Activated CD4-positive, CD25-positive, alpha-beta regulatory T cell (primary cell): ENCODE measurements at places on chromosomes 13 and 19.

DNA sequence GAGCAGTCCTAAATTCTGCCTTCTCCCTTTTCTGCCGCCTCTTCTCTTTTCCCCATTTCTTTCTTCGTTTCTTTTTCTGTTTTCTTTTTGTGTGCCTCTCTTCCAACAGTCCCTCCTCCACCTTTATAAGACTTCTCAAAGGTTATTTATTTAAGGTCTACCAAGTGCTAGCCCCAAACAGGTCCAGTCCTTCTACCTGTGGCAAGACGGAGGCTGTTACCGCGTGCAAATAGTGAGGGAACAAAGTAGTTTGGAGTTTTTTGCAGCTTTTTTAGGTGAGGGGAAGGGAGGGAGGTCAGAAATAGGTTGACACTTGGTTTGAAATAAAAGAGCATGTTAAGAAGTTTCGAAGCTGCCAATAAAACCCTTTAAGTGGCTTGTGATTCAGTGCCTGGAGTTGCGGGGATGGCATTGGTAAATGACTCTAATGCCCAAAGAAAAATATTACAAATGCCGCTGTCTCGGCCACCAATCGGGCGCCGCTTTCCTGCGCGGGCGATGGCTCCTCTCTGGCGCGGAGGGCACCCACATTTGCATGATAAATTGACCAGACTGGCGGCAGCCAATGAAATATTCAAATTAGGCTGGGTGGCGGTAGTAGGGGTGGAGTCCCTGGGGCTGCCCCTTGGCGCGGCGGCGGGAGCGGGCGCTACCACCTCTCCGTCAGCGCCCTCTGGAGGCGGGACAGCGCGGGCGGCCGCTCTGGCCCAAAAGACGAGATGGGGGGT, 7.5 kb upstream of the TSHZ3 start:
- DNase-seq = peak; percentile 27

- DNase-seq = no peak
Observed at GRCh38 chr13:25153736-25154135, 18.4 kb downstream of the AMER2 start.

GRCh38 chr19:43430142-43430710, 15.5 kb downstream of the TEX101 start:
- no peak for DNase-seq

DNA sequence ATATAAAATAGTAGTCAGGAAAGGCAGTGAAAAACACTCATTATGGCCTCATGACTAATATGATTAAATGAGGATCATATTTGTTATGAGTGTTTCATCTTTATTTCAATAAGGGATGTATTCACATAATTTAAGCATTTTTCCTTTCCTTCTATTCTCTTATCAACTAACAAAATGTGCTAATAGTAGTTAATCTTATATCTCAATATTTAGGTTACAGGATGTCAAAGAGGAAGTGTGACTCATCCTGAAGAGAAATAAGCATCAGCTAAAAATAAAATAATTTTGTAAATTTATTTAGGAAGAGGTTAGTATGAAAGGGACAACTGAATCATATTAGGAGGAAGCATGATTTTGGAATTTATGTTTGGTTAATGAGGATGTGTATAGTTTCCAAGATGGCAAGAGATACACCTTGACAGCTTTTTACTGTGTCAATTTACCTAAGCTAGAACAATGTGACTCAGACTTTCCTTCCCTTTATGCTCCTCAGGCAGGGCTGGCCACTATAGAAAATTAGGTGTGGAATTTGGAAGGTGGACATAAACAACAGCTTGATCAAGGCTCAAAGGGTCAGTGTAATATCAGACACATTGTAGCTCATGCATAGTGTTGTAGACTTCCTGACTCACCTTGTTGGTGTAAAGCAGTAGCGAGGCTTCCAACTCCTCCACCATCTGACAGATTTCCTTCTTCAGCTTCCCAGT, 172.7 kb downstream of the SLITRK1 start:
- DNase-seq = no peak

GRCh38 chr13:62431852-62432251, 1016.2 kb upstream of the PCDH20 start:
- DNase-seq = no peak

GRCh38 chr19:29120466-29120865, 92.5 kb downstream of the UQCRFS1 start:
- no peak for DNase-seq

DNA sequence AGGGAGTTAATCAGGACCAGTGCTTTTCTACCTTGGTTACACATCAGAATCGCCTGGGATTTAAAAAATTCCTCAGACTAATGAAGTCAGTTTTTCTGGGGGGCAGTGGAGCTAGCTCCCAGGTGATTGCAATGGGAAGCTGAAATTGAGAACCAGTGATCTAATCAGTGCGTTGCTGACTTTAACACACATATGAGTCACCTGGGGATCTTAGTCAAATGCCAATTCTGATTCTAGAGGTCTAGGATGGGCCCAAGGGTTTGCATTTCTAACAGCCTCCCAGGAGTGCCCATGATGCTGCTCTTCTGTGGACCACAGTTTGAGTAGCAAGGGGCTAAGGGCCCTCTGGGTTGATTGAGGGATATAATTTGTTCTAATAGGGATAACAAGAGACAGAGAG, 54.5 kb downstream of the KL start:
- no peak for DNase-seq

DNA sequence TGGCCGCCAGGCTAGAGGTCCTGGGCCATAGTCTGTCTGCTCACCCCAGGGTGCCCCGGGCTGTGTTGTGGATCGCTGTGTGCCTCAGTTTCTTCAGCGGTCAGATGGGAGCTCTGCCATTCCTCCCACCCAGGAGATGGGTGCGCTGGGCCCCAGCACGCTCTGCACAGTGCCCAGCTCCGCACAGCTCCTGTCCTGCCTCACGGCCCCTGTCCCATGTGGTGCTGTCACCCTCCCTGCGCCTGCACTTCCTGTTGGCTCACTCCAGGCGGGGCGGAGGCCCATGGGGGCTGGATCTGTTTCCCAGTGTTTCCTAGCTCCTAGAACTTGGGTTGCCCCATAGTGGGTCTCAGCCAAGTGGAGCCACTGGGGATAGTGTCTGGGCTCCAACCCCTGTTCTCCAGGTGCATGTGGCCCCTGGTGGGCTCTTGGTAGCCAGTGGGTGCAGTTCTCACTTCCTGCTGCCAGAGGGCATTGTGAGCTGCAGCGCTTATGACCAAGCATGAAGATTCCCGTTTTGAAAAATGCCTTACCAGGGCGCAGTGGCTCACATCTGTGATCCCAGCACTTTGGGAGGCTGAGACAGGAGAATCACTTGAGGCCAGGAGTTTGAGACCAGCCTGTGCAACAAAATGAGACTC, 69.8 kb downstream of the KDM4B start:
- no peak for DNase-seq

DNA sequence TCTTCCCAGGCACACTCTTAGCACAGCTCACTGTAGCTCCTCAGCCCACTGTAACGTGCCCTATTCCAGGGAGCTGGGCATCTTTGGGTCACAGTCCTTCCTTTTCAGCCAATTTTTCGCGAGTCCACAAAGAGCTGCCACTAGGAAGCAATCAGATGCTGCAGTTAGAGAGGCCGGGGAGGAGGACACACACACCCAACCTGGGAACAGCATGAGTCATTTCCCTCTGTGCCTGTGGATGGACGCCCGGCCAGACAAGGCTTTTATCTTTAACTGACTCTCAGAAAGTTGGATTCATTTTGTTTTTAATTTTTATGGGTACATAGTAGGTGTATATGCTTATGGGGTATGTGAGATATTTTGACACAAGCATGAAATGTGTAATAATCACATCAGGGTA, 918.6 kb downstream of the UQCRFS1 start:
- no peak for DNase-seq

GRCh38 chr13:113299951-113300350, 2.9 kb downstream of the LAMP1 start:
- DNase-seq = no peak
